Activated CD4-positive, alpha-beta T cell treated with anti-CD3 and anti-CD28 coated beads, Interleukin-10, Interleukin-2, amounts not matched to agents 100 ng/mL and 50 ng/mL, durations not matched to agents 16 hours and 8 hours (primary cell): ENCODE measurements at places on chromosomes 11 and 22.
A peak's percentile ranks its signal among the peaks of the same experiment; 100 is the strongest.

GRCh38 chr11:62645671-62645945 is 805 bp downstream of the GANAB start:
- DNase-seq, result peak; percentile 22

- no peak for DNase-seq
These were observed 42.1 kb upstream of the MMP7 start for GRCh38 chr11:102572554-102573220.

DNA sequence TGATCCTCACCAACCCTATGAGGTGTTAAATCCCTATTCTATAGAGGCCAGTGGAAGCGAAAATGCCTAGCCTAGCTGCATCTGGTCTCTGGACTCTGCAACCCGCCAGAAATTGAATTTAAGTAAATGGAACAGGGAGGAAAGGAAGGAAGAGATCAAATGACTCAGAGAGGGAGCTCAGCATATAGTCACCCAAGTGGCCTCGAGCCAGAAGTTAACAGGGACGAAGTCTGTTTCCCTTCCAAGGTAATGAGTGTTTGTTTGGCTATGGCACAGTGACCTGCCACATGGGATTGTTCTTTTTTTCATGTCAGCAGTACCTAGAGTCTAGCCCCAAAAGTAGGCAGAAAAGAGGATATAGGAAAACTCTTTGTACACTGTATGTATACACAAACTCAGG is 66.3 kb downstream of the PAK1 start:
- DNase-seq, result no peak

GRCh38 chr11:2698386-2699184 is 1.2 kb downstream of the KCNQ1OT1 start:
- DNase-seq, result no peak
